ENCODE measurements at places on chromosomes 4 and X. TPM values are rescaled to one million over a fixed set of nuclear protein-coding genes. Genes with fewer than 3 reads are reported as not detected.
A peak's percentile ranks its signal among the peaks of the same experiment; 100 is the strongest.

REPS2 gene
- total RNA-seq: 6.2 TPM

DNA sequence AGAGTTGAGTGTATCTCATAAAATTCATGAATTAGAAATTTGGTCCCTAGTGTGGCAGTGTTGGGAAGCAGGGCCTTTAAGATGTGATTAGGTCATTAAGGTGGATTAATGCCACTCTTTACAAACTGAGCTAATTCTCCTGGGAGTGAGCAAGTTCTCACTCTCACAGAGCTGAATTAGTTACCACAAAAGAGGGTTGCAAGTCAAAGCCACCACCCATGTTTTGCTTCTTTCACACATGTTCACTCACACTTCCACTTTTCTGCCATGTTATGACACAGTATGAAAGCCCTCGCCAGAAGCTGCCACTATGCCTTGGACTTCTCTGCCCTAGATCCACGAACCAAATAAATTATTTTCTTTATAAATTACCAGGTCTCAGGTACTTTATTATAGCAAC is 332.1 kb downstream of the ARAP2 start:
- H3K27me3 ChIP-seq: no peaks in the 10 kb centered on the region
- H3K36me3 ChIP-seq: no peaks in the 10 kb centered on the region

GRCh38 chr4:76896614-76897535 is 1.1 kb downstream of the SOWAHB start:
- DNase-seq: no peak
- no peak overlapping the region for H3K27ac ChIP-seq
- H3K4me1 ChIP-seq: peaks cover 19% of the 10 kb centered on the region
- H3K27me3 ChIP-seq: peaks cover 3% of the 10 kb centered on the region
- peak overlapping the region; percentile 39 for H3K4me3 ChIP-seq

GRCh38 chr4:101355246-101355645 is 7.9 kb upstream of the PPP3CA start:
- H3K4me1 ChIP-seq: no peaks in the 10 kb centered on the region
- H3K27me3 ChIP-seq: no peaks in the 10 kb centered on the region

RNF212 gene
- total RNA-seq: 1.9 TPM

DNA sequence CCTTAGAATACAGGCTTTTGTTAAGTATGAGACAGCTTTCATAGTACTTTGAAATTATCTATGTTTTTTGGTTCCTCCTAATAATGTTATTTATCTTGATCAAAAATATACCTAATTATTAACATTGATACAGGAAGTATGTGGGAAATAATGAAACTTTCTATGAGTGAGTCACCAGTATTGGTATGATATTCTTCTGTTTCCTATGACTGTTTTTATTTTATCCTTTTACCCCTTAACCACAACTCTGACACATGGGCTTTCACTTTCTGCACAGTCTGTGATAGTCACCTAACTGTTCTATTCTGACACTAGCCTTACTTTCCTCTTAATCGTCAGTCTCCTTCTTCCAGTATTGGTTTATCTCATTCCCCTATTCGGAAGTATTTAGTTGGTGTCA is 4.7 kb downstream of the THAP9 start:
- no peaks in the 10 kb centered on the region for H3K27me3 ChIP-seq
- peaks cover 11% of the 10 kb centered on the region for H3K36me3 ChIP-seq
- no peak overlapping the region for H3K4me3 ChIP-seq

- DNase-seq: no peak
- H3K4me3 ChIP-seq: no peak overlapping the region
- H3K27me3 ChIP-seq: no peaks in the 10 kb centered on the region
- H3K36me3 ChIP-seq: no peaks in the 10 kb centered on the region
- no peak overlapping the region for H3K27ac ChIP-seq
Measured at GRCh38 chrX:14675500-14675899, 146.2 kb downstream of the GLRA2 start.

HSFX4 gene
- not detected for total RNA-seq

PCDH7 gene
- 16.8 TPM for total RNA-seq

CPE gene
- total RNA-seq: 56.8 TPM

NLRP2B gene
- not detected for total RNA-seq

GRCh38 chrX:123358457-123358856 is 174.4 kb downstream of the GRIA3 start:
- H3K4me3 ChIP-seq: no peak overlapping the region
- DNase-seq: no peak
- H3K27me3 ChIP-seq: no peaks in the 10 kb centered on the region
- H3K4me1 ChIP-seq: no peaks in the 10 kb centered on the region
- H3K27ac ChIP-seq: no peak overlapping the region
- H3K36me3 ChIP-seq: no peaks in the 10 kb centered on the region

All from right atrium auricular region (tissue), 2 donors.